Epithelial cell of prostate (primary cell): ENCODE measurements at places on chromosomes 1 and 21.

DNA sequence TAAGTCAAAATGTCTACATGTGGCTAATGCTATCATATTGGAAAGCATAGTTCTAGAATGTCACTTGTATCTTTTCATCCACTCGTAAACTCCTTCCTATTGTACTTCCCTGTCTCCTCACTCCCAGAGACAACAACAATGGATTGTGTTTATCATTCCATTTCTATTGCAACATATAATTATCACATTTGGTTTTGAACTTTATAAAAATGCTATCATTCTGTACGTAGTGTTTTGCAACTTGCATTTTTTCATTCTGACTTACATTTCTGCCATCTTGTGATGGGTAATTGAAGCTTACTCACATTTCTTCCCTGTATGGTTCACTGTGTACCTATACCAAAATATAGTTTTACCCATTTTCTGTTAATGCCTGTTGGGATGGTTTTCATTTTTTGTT, 14.5 kb upstream of the CSF3R start:
- no peak for DNase-seq

GRCh38 chr1:218164111-218164929, 120.8 kb upstream of the RRP15 start:
- no peak for DNase-seq

DNA sequence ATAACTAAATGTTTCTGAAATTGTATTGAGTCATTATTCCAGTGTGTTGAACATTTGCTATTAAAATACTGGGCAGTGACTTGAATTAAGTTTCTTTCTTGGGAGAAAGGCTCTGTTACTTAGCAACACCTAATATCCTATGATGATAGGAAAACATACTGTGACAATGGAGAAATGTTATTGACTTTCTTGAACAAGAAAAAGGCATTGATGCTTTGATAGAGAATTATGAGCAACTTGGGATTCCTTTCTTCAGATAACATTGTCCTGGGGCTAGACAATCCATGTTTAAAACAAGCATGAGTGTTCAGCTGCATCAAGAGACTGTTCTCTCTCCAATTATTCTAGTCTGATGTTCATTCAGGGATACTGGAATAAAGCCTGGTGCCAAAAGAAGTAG, 215.9 kb upstream of the L1TD1 start:
- no peak for DNase-seq

- no peak for DNase-seq
Observed at GRCh38 chr1:169809370-169810095, 14.8 kb upstream of the METTL18 start.

- DNase-seq, result no peak
Observed at GRCh38 chr21:33458861-33459260, 20.9 kb downstream of the TMEM50B start.

DNA sequence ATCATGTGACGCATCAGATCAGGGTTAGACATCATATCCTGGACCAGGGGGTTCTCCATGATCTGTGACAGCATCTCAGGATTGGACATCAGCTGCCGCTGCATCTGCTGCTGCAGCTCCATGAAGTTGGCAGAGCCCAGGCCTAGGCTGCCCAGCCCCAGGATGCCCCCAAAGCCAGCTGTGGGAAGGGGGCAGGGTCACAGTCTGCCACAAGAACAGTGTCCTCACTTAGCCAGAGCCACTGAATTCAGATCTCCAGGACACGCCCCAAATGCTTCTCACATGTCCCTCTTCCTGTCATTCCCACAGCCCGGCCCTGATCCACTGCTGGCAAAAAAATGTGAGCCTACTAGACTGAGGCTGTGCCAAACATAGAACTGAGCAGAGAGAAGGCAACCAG, 3.2 kb downstream of the UBQLN4 start:
- DNase-seq, result no peak

- no peak for DNase-seq
Observed at GRCh38 chr1:160416369-160416768, 16.0 kb downstream of the VANGL2 start.

- no peak for DNase-seq
Observed at GRCh38 chr1:183877053-183877720, 72.3 kb downstream of the RGL1 start.

GRCh38 chr1:60425528-60425927, 352.0 kb upstream of the C1orf87 start:
- no peak for DNase-seq

DNA sequence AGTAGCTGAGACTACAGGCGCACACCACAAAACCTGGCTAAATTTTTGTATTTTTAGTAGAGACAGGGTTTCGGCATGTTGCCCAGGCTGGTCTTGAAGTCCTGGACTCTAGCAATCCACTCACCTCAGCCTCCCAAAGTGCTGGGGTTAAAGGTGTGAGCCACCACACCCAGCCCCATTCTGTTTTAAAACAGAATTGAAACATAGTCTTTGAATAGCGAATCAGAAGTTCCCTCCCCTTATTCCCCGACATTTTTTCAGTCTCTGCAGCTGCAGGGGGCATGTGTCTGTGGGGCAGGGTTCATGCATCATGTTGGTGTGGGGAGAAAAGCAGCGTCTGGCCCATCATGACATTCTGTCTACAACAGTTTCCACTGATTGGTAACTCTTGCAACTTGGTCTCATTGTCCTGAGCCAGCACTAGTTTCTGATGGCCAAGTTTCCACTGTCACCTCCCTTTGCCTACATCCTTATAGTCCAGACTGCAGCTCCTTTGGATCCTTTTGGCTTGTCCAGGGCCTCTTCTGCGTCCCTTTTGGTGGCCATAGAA, 15.6 kb upstream of the HHAT start:
- DNase-seq, result no peak

GRCh38 chr1:234564035-234565029, 45.6 kb downstream of the IRF2BP2 start:
- peak; percentile 99 for DNase-seq

DNA sequence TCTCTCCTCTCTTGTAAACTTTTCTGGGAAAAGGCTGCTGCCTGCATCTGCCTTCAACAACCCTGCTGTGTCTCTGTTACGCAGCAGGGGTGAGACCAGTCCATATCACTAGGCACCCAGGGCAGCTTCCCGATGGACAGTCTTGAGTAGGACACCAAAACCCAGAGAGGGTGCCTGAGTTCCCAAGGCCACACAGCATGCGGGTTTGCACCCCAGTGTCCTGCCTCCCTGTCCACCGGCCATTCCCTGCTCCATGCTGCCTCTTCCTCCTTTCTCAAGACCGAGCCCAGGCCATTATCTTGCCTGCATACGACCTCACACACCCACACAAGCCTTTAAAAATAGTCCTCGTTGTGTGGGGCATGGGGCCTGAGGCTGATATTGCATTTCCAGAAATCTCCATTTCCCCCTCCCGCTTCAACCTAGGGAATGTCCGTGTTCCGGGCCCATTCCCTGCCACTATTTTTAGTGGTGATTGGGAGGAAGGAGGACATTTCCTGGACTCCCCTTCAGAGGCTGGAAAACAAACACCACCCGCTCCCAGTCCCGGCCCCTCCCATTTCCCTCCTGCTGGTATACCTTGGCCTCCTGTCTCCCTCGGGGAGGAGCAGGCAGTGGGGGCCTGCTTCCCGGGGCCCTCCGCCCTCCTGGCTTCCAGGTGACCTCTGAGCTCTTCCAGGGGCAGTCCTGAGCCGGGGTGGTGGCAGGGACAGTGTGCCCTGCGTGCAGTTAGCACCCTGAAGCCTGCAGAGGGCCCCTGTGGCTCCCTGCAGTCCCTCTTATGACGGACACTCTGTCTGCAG, 132.4 kb upstream of the TMEM51 start:
- DNase-seq, result no peak
